ENCODE measurements at places on chromosomes 16 and 17. TPM values are rescaled to one million over a fixed set of nuclear protein-coding genes. Genes with fewer than 3 reads are reported as not detected.

Gene OR1A1
- total RNA-seq = not detected

DNA sequence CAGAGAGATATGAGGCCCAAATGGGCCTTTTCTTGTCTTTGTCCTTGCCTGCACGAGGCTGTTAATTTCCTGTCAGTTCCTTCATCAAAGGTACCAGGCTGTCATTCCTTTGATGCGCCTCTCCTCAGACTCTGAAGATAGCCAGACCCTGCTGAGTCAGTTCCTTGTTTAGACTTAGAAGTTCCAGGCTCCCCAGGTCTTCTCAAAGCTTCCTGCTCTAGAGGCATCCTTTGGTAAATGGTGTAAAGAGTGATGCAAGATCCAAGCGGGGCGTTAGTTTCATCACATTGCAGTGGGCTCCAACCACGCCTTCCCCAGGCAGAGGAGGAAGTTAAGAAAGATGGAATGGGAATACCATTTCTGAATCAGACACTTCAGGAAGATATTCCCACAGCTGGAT is 4.0 kb upstream of the CDH11 start:
- DNase-seq = no peak

DNA sequence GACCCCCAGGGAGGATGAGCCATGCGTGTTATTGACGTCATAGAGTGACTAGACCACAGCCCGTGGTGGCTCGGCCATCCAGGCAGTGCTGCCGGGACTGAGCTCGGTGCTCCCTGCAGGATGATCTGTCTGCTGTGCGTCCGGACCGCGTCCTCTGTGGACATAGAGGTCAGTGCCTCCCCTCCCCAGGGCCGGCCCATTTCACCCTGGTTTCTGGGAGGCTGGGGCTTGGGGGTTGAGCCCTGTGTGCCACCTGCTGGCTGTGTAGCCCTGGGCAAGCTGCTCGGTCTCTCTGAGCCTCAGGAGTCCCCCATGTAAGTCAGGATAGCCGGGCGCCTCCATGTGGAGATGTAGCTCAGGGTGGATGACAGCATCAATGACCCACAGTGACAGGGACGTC is 8.3 kb downstream of the TSC2 start:
- DNase-seq = no peak

DNA sequence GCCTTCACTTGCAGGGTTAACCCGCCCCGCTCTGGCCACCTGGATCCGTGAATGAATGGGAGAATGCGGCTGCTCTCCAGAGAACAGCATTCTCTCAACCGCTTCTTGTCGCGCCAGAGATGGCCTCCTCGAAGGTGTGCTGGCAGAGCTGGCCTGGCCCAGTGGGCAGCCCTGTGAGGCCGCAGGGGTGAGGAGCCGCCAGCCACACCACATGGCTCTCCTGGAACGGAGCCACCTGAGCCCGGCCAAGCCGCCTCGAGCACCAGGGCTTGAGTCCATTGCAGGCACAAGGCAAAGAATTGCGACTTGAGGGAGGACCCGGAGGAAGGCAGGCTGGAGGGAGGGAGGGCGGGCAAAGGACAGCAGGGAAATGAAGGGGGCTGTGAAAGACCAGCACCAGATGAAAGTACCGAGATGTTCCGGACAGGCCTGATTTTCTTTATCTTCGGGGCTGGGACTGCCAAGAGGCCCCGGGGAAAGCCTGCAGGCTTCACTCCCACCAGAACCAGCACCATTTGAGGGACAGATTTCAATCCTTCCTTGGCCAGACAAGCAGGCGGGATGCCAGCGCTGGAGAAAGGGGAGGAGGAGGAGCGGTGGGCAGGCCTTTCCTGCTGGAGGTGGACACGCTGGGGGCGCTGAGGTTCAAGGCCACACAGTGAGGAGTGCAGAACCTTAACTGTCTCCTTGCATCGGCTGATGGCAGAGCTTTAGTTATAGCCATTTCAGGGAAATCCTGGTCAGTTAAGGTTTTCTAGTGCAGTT is 69.4 kb downstream of the MRC2 start:
- DNase-seq = no peak

All from muscle of leg (tissue), 16 donors.